Stimulated activated CD8-positive, alpha-beta memory T cell treated with anti-CD3 and anti-CD28 coated beads, Interleukin-4, amount 100 ng/mL, for 24 hours (primary cell): ENCODE measurements at places on chromosomes 2 and 18.

GRCh38 chr18:39375066-39375465, 1809.5 kb upstream of the CELF4 start:
- DNase-seq: no peak

GRCh38 chr2:160826496-160826895, 332.9 kb upstream of the RBMS1 start:
- no peak for DNase-seq

- no peak for DNase-seq
Measured at GRCh38 chr18:13604786-13605185, 121.6 kb downstream of the FAM210A start.

DNA sequence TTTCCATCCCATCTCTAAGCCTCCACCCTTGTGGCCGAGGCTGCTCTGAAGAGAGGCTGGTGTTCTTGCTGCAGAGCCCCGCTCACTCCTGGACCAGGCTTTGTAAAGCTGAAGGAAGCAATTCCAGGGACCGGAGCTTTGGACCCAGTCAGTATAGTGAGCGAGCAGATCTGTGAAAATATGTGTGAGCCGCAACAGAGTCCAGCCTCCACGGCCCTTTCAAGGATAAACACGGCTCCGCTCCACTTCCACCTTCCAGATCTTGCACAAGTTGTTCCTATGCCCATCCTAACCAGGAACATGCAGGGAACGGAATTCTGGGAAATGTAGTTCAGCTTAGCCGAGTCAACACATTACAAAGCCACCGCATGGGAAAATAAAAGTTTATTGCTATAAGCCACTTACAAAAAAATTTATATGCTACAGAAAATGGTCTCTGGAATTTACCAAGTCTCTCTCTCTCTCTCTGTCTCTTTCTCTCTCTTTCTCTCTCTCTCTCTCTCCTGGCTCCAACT, 151.7 kb upstream of the ZNF521 start:
- no peak for DNase-seq

DNA sequence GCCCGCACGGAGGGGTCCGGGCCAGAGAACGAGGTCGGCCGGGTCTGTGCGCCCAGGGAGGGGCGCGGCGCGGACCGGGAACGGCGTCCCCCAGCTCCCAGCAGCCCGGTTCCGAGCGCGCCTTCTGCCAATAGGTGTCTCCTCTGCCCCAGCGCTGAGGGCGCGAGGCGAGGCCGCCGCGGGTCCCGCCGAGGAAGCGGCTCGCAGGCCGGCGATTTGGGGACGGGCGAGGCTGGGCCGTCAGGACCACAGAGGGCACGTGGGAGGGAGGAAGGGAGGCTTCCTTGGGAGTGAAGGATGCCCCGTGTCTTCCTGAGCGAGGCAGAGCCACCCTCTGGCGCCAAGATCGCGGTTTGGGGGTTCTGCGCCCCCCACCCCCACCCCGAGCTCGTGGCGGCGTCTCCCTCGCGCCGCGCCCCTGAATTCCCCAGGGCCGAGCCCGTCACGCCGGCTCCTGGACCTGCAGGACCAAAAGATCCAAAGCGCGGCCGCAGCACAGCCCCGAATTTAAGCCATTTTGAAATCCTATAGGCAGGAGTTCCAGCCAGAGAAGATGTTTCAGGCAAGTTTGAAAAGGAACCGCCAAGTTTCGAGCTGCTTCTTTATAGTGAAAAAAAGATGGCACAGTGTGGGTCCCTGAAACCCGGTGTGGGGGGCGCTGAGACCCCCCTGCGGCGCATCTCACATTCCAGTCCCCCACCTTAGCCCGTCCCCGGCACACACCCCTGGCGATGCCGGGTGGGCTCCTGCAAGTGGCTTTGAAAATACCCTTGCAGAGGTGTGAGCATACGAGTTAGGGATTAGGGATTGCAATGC, 909 bp downstream of the NFATC1 start:
- no peak for DNase-seq

GRCh38 chr2:230795856-230796255, 68.9 kb upstream of the ITM2C start:
- no peak for DNase-seq

- peak; percentile 9 for DNase-seq
Measured at GRCh38 chr2:238202326-238203093, 985 bp downstream of the ILKAP start.

GRCh38 chr2:80061881-80062280, 242.7 kb downstream of the LRRTM1 start:
- no peak for DNase-seq

DNA sequence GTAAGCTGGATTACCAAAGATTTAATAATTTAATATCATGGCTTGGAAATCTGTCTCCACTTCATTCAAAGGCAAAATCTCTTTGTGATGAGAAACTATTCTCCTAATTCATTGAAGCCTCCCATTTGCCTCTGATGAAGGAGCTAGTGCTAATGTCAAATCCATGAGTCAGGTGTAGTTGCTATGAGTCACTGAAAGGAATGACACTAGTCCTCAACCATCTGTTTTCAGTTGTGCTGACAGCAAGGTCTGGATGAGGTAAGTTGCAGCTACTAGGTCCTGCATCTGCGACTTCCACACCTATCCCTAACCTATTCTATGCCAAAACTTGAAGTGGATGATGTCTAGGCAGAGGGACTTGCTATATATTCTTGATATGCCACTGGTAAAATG, 324.0 kb upstream of the UBE2E3 start:
- no peak for DNase-seq

DNA sequence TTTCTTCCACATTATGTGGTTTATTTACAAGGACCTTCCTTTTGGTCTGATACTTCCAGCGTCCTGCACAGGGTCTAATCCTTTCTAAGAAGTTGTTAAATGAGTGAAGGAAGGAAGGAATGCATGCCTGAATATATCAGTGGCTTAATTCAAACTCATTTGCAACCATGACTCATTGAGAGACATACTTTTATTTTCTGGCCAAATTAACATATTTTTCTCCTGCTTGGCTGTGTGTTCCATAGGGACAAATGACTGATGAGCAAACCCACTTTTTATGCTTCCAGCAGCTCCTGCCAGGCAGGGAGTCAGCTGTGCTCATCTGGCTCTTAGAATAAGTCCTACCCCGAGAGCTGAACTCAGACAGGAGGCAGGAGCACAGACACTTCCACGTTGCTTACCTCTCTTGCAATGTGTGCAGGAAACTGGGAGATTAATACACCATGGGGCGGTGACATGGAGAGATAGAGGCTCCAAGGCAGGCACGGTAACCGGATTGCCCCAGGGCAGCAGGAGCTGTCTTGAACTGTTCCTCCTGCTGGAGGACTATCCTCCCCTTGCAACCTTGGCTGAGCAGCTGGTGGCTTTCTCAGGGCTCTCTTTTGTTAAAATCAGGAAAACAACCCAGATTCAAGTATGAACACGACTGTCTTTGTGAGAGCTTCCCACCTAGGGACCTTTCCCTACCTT, 667.5 kb upstream of the HS6ST1 start:
- DNase-seq: no peak
